Gastroesophageal sphincter (tissue), 4 donors: ENCODE measurements at places on chromosomes 3 and 15.

DNA sequence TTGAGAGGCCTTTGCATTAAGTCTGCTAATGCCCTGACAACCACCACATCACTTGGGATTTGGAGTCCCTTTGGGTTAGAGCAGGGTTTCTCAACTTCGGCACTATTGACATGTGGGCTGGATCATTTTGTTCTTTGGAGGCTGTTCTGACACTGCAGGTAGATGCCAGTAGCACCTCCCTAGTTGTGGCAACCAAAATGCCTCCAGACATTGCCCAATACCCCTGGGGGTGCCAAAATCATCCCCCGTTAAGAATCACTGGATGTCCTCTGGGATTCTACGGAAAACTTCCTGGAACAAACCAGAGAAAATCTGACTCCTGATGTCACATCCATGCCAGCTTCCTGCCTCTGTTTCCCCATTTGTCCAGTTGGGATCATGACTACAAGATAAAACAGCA lies 37.2 kb upstream of the BLM start:
- peak; percentile 70 for ATAC-seq

DNA sequence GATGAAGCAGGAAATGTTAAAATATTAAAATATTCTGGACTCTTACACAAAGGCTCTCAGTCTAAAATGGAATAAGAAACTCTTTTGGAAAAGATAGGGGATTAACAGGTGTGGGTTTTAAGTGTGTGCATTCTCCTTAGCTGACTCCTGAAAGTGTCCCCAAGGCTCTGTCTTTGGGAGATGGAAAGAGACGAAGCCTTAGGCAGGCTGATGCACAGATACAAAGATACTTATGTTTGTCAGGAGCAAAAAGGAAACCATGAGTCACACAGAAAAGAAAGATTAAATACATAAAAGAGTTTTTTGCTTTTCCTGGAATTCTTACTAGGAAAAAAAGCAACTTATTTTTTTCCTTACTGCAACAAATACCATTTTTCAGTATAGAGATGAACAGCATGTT lies 23.8 kb upstream of the ABI3BP start:
- ATAC-seq, result no peak

- peak; percentile 34 for ATAC-seq
These were observed 18.9 kb upstream of the HCN4 start for GRCh38 chr15:73387507-73388255.

DNA sequence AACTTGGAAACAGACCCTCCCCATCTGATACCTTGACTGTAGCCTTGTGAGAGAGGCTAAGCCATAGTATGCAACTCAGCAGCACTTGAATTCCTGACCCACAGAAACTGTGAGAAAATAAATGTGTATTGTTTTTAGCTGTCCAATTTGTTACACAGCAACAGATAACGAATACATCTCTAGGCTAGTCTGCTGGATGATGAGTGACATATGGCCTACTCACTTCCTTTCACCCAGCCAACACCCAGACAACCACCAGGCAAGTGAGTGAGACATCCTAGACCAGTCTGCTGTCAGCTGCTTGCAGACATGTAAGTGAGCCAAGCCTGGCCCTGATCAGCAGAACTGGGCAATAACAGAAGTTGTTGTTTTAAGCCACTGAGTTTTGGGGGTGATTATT lies 19.2 kb upstream of the SMAD6 start:
- no peak for ATAC-seq

GRCh38 chr3:105613120-105613519 lies 246.4 kb downstream of the ALCAM start:
- ATAC-seq, result no peak

GRCh38 chr3:174891524-174892203 lies 32.5 kb downstream of the NAALADL2 start:
- no peak for ATAC-seq

- ATAC-seq, result peak; percentile 68
These were observed at the start of gene GRAMD2A for GRCh38 chr15:72197460-72198355. GRAMD2A (minus strand) TSS chr15:72197787.
